Fibroblast of villous mesenchyme (primary cell): ENCODE measurements at places on chromosomes 6 and 20. TPM values are rescaled to one million over a fixed set of nuclear protein-coding genes. Genes with fewer than 3 reads are reported as not detected.

DNA sequence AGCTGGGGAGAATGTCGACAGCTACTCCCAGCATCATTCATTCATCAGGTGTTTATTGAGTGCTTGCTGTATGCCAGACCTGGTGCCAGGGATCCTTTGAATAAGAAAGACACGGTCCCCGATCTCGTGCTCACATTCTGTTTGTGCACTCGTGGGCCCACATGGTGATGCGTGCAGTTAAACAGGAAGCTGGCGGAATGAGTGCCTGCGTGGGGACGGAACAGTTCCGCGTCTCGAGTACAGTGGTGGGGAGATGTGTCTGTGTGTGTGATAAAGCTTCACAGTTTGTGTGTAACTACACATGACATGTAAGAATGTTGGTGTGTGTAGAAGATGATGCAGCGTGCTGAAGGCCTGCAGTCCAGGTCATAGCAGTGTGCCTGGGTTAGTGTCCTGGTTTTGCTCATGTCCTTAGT is 6.5 kb downstream of the RBM38 start:
- DNase-seq: no peak

DNA sequence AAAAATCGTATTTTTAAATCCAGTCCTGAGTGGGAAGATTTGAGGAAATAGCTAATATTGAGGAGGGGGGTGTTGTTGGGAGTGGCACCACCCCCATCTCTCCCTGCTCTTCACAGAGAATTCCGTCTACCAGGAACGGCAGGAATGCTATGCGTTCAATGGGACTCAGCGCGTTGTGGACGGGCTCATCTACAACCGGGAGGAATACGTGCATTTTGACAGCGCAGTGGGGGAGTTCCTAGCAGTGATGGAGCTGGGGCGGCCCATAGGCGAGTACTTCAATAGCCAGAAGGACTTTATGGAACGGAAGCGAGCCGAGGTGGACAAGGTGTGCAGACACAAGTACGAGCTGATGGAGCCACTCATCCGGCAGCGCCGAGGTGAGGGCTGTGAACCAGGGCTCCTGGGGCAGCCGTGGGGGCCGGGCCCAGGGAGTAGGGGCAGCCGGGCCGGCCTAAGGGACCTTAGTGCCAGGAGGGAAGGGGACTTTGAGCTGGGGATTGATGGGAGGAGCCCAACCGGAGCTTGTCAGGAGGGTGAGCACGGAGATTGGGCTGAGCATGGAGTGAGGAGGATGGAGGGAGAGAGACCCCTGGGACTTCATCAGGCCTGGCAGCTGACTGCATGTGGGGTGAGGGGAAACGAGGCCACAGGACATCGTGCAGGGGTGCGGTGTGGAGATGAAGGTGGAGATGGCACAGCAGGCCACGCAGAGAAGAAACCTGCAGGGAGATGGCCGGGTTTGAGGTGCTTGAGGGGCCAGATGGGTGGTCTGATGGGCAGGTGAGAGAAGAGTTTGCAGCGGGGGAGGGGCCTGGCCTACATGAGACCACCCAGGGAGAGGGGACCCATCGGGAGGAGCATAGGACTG is 41.3 kb downstream of the HLA-DPB1 start:
- no peak for DNase-seq

The MYCT1 gene
- under 0.01 TPM in 2 replicates for total RNA-seq

The SLC22A2 gene
- total RNA-seq: under 0.01 TPM in 2 replicates

- no peak for DNase-seq
Measured at GRCh38 chr6:130959951-130960350, 103.1 kb downstream of the EPB41L2 start.

DNA sequence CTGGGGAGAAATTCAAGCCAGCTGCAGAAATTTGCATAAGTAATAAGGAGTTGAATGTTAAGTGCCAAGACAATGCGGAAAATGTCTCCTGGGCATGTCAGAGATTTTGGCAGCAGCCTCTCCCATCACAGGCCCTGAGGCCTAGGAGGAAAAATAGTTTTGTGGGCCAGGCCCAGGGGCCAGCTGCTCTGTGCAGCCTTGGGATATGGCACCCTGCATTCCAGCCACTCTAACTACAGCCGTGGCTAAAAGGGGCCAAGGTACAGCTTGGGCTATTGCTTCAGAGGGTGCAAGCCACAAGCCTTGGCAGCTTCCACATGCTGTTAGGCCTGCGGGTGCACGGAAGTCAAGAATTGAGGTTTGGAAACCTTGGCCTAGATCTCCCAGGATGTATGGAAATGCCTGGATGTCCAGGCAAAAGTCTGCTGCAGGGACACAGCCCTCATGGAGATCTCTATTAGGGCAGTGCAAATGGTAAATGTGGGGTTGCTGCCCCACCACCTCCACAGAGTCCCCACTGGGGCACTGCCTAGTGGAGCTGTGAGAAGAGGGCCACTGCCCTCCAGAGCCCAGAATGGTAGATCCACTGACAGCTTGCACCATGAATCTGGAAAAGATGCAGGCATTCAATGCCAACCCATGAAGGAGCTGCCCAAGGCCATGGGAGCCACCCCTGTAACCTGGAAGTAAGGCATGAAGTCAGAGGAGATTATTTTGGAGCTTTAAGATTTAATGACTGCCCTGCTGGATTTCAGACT is 126.5 kb downstream of the DTNBP1 start:
- DNase-seq: peak; percentile 19
